ENCODE measurements at places on chromosomes 5 and 9.

DNA sequence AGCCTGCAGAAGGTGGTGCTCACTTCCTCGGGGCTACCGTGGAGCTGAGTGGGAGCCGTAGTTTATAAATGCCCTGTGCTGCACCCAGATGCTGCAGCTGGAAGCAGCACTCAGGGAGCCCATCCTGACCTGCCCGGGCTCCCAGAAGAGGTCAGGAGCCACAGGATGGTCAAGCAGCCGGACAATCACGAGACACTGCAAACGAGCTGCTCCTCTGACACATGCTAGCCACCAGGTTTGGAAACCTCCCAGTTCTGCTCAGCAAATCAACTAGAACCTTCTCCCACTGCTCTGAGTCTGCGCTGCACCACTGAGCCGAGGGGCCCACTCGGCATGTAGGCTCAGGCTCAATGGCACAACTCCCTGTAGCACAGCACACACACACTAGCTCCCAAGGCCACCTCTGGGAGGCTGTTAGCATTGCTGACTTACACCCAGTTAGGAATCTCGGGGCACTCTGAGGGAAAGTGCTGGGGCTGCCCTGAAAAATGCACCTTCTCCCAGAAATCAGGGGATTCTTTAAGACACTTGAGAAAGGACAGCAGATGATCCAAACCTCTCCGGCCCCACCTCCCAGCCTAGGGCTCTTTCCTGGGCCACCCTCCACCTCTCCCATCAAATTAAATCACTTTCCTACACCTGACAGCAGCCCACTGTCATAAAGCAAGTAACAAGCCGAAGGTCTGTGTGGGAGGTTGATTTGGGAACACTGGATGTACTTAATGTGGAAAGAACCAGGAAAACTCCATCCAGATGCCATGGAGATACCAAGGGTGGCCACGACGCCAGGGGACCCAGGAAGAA is 59.1 kb downstream of the PSMB7 start:
- no peak for DNase-seq

DNA sequence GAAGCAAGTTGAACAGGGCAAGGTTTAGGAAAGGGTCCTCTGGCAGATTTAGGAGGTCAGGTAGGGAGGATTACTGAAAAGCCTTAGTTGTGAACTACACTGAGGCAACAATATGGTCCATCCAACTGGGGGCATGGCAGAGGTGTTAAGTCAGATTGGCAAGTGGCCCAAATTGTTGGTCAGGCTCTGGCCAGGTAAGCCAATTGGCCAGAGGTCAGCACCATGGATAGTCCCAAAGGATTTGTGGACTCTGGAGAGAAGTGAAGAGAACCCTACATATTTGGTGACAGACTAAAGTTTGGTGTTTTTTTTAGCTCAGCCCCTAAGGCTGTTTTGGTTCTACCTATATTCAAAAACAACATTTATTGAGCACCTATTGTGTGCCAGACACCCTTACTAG is 39.1 kb upstream of the RASGRF2 start:
- DNase-seq = no peak

DNA sequence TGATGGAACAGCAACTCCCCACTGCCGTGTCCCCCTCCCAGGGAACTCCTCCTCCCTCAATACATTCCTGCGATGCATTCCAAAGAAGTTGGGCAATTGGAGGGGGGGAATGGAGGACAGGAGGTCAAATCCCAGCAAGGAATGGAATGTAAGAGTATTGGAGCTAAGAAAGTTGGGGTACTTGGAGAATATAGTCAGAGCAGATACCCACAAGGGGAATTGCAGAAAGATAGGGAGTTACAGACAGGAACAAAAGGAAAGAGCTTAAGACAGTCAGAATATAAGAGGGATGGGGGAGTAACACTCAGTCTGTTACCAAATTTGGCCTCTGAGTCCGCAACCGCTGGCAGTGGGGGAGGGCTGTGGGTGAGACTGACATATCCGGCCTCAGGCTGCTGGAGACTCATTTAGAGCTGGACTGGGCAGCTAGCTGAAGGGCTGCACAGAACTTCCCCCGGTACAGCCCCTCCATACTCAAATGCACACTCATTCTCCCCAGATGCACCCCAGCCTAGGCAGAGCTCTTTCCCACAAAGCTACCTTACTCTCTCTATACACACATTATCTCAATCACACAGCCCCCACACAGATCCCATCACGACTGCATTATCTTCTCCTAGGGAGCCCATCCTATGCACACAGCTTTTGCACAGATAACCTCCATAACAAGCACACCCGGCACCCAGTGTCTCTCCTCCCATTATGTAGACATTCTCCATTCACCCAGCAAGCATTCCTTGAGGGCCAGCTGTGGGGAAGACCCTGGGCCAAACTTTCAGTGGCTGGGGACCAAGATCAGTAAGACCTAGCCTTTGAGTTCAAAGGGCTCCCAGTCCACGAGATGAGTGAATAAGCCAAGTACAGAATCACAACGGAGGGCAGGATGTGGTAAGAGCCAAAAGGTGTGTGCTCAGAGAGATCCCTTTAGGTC is 3.7 kb downstream of the TLN1 start:
- no peak for DNase-seq

DNA sequence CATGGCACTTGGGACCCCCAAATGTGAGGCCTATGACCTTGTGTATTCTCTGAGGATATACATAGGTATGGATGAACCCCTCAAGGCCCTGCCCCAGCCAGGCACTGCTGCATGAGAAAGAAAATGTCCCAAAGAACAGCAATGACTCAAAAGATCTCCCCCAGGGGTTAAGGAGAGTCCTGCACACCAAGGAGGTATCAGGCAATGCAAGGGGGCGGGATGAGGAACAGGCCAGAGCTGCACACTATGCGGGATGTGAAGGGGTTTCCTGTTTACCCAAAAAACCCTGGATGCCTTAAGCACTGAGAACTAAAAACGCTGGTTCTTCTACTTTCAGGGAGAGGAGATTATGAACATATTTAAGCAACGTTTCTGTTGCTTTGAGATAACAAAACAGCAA is 3.4 kb downstream of the RAPGEF1 start:
- DNase-seq = no peak

DNA sequence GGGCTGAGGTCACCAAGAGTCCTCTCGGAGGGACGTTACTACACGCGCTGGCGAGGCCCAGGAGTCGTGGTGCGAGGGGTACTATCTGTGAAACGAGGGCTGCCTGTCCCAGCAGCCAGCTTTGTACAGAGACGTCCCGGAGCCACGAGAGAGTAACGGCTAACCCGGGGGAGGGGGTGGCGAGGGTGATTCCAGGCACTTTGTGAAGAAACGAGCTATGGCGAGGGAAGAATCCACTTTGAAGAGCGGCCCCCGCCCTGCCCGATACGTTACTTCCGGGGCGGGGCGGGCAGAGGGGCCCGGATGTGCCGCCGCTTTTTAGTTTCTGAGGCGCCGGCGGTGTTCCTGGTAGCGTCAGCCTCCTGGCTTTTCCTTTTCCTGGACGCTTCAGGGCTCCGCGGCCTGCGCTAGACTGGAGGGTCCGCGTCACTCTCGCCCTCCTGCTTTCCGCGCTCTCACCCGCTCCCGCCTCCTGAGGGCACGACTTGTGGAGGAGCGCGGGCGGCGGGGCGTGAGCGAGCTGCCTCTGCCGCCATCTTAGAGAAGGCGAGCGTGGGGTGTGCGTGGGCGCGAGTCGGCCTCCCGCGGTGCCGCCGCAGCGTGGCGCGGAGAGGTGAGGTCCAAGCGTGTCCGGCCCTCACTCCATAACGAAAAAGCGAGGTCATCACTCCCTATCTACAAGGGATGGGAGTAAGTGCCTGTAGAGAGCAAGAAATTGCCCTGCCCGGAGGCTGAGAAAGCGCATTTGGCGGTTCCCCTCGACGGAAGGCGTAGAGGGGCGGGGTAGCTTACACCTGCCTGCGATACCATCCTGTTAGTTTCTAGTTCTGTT is 580 bp upstream of the RFX3 start:
- DNase-seq = peak; percentile 88

DNA sequence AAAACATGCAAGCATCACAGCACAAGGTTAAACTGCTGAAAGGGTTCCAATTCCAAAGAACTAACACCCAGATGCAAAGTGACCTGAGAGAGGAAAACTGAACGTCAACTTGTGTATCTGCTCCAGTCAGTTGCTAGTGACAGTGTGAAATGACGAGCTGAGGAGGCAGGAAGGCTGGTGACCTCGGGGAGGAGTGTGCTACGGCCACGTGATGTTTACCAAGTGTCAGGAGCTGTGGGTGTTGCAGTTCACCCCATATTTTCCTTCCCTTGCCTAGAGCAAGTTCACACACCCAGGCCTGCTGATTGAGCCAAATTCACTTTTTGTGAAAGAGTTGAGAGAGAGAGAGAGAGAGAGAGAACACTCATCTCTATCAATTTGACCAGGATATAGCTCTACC is 231.6 kb upstream of the ANKH start:
- DNase-seq = no peak

DNA sequence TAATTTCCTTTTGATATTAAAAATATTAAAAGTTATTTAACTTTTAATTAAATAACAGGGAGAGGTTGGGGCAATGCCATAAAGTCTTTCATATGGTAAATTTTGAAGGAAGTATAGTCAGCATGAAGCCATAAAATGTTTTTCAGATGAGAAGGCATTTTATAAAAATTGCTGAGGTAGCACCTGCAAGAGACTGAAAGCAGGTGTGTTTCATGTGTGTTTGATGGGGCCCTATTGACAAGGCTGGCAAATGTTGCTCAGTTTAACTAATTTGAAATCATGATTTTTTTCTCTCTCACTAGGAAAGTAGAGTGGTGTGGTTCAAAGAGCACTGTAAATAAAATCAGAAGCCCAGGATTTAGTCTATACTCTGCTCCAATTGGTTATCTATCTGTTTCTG is 805.8 kb upstream of the C9orf72 start:
- no peak for DNase-seq

DNA sequence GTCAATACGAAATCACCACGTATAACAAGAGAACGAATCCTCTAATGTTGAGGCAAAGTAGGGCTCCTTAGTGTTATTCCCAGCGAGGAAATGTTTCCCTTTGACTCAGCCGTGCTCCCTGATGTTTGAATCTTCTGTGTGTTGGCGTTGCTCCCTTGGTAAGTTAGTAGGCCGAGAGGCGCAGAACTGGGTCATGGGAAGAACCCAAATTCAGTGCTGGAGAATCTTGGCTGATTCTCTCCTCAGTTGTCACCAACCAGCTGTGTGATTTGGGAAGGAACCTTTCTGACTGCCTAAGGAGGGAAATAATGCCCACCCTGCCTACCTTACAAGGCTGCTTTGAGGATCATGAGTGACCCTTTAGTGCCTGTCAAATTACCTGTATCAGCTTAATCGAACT is 22.5 kb downstream of the PRKACG start:
- DNase-seq = no peak

- DNase-seq = no peak
These were observed 514.8 kb upstream of the CTNND2 start for GRCh38 chr5:12419075-12419474.

- DNase-seq = no peak
These were observed 16.1 kb downstream of the TXN start for GRCh38 chr9:110240198-110240597.

- DNase-seq = no peak
These were observed 388.0 kb downstream of the CDH12 start for GRCh38 chr5:22465177-22465576.

- peak; percentile 25 for DNase-seq
These were observed 157.7 kb upstream of the SLC24A2 start for GRCh38 chr9:19946441-19947109.

GRCh38 chr9:20693068-20693467 is 9.0 kb downstream of the FOCAD start:
- no peak for DNase-seq

DNA sequence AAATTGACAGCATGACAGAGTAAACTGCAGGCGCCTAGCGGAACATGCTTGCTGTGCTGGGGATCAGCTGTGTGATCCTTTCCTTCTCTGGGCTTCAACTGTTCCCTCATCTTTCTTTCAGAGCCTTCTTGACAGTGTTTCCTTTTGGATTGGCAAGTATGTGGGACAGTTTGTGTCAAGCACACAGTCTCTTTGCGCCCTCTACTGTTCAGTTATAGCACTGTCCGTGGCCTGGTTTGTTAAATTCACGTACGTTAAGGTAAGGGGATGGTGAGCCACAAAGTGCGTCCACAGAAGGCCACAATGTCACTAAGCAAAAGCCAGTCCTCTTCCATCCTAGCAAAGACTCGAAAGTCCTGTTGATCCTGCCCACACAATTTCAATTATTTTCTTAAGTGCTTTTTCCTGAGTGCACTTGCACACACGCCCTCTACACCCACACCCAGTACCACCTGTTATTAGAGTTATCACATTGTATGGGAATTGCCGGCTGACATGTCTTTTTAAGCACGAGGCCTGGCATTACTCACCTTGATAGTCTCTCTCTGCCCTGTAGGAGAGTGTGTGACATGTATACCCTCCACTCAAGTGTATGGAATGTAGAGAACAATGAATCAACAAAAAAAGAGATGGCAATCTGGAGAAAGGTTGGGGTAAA is 22.5 kb upstream of the PTPN3 start:
- DNase-seq = peak; percentile 75

- DNase-seq = no peak
These were observed 51.5 kb downstream of the KLF9 start for GRCh38 chr9:70362952-70363351.

GRCh38 chr5:146647656-146648199 is 131.7 kb upstream of the GPR151 start:
- peak; percentile 26 for DNase-seq

DNA sequence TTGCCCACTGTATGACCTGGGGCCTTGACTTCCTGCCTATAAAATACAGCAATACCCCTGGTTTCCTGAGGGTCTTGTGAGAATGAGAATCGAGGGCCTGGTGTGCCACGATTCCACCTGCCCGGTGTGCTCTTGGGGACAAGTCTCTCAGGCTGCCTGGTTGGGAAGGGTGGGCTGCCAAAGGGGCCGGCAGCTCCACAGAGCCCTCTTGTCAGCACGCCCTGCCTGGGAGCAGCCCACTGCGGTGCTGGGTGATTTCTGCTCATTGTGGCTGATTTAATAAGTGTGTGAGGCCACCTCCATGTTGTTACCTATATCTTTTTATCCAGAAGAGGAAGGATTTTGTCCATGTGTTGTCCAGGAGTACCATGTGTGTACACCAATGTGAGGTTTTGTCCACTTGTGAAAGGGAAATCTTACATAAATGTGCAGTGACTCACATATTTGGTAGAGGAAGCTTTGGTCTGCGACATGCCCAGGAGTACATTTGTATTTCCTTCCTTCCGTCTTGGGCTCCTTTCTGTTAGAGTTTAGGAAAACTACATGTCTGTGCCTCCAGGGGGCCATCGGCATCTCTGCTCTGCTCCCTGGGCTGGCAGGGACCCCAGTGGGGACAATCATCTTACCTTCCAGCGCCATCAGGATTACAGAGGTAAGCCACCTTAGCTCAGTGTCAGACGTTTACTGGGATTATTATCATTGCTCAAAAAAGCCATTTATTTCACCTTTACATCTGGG is 108.6 kb downstream of the PHF2 start:
- DNase-seq = no peak

Measured in cerebellar cortex (tissue), 1 donor.